ENCODE measurements at places on chromosomes 13 and 19.

DNA sequence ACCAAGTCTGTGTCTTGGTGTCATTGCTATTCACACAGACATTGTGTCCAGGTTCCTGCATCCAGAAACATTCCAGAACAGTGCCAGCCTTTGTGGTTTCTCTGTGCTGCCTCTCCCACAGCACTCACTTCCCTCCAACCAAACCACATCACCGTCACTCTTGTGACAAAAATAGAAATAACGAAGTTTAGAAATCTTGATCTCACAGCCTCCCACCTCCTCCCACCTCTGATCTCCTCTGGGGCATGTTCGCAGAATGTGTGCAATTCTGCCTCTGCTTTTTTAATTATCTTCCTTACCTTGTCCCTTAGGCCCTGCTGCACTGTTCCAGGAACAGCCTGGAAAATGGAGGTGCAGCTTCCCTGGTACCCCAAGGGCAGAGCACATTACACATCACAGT lies 8.7 kb upstream of the SERPINE3 start:
- no peak for DNase-seq

DNA sequence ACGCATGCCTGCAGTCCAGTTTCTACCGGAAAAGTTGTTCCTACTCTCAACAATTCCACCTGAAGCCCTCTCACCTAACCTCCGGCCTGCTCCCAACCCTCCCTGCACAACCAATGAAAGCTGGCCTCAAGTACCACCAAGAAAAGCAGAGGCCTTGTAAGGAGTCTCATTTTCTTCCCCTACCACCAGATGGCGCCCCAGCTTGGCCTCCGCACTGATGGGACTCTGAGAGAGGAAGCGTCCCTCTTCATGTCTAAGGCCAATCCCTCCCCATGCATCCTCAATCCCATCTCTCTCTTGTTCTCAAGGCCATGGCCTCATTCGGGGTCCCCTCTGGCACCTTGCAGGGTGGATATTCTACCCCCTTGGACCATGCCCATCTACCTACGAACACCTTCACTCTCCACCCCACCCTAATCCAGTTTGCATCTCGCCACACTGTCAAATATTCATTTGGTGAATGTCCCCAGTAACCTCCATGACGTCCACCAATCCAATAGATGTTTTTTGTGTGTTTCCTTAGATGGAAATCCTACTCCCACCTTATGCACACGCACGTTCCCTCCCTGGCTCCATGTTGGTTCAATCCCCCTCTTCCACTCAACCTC lies 412.8 kb downstream of the ZNF536 start:
- DNase-seq: no peak

DNA sequence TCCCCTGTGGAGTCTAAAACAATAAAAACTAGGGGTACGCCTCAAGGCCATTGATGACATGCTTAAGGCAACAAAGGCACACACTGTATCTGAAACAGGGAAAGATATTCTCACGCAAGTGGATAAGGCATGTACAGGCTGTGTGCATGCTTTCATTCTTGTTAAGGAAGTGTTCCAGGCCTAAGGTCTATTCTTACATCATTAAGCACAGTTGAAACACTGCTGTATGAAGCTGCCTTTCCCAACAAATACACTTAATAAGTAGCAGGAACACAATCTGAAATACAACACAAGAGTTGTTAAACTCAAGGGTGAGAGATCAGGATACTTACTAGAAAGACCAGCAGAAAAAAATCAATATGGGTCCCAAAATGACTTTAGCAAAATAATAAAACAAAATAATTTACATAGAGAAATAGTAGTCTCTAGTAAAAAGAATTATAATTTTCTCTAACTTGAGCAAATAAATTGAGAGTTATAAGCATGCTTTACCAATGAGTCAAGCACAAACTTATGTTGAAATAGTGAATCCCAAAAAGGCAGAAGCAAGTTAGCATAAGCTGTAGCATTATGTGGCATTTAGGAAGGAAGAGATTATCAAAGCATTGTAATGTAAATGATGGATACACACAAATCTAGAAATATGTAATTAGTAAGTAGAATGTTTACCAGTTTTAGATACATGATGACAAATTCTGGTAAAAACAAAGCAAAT lies 796.9 kb downstream of the SLITRK1 start:
- no peak for DNase-seq

GRCh38 chr19:19677579-19677978 lies 8.9 kb downstream of the ZNF101 start:
- no peak for DNase-seq

GRCh38 chr19:45876411-45877197 lies 9.3 kb downstream of the IRF2BP1 start:
- no peak for DNase-seq

DNA sequence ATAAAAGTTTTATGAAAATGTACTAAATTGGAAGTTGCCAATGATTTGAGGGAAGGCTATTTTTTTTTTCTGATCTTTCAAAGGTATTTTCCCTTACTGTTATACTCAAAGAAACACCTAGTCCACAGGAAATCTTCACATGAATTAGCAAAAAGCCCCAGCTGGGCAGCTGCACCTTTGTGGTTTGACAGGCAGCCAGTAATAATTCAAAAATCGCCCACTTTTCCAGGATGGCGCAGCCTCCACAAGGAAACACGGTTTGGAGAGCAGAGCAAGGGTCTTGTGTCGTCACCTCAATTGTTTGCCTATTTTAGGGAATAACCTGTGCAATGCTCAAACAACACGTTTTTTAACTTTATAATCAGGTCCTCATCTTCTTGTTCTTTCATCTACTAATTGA lies 324.9 kb upstream of the GPC6 start:
- no peak for DNase-seq

GRCh38 chr19:55544776-55545439 lies 435 bp downstream of the SBK3 start:
- DNase-seq: no peak

DNA sequence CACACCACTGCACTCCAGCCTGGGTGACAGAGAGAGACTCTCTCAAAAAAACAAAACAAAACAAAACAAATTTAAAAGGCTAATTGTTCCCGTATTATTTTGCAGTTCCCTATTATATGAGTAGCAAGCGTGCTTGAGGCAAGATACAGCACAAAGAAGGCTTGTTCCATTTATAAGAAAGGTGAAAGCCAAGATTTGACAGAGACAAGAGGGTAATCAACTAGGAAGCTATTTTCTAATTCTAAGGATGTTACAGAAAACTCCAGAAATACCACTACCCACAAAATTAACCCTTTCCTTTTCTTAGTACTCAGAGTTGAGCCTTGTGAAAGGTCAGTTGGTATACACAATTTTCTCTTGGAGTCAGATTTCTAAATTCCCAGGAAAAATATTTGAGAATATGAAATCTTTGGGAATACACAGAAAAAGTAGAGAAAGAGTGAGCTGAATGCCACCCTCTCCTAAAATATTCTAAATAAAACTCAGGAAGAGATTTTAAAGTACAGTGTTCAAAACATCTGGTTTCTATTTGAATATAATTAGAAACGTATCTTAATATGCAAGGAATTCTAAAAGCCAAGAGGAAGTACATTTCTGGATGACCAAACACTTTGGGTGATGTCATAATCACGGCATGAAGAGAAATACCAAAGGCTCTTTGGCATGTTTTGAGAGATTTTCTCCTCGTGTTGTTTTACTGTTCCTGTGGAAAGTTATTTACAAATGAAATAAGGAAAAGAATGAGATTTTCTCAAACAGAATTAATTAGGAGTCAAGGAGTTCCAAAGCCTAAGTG lies 63.0 kb upstream of the FLT1 start:
- no peak for DNase-seq
